ENCODE measurements at places on chromosomes 3 and 15.

- no peak for DNase-seq
These were observed 107.9 kb upstream of the DLG1 start for GRCh38 chr3:197406266-197406665.

- DNase-seq: no peak
These were observed 662.9 kb upstream of the TBL1XR1 start for GRCh38 chr3:177860184-177860583.

DNA sequence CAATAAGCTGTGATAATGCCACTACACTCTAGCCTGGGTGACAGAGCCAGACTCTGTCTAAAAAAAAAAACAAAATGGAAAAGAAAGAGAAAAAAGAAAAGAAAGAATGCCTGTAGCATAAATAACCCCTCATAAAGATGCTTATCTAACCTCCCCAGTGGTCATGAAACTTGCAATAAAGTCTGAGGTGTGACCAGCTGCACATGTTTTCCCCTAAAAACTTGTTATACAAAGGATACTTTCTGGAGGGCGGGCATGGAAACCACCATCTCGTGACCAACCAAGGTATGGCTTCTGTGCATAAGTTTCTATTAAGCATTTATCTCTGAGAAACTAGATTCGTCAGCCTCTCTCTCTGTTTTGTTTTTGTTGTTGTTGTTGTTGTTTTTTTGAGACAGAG lies 21.8 kb downstream of the CCDC32 start:
- no peak for DNase-seq

DNA sequence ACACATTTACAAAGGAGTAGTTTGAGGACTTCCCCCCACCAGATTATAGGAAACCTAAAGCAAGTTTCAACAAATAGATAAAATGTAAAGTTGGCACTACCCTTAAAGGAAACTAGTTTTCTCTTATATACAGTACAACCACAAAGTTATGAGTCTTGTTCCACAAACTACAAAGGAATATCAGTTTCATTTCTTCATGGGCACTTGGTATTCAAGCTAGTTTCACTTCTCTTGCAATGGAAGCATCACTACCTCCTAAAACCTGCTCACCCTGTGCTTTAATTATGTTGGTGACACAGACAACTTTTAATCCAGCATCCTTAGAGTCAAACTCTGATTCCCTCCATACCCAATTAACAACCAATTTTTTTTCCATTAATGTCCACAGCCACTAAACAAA lies 707.0 kb downstream of the ROBO2 start:
- DNase-seq: no peak

DNA sequence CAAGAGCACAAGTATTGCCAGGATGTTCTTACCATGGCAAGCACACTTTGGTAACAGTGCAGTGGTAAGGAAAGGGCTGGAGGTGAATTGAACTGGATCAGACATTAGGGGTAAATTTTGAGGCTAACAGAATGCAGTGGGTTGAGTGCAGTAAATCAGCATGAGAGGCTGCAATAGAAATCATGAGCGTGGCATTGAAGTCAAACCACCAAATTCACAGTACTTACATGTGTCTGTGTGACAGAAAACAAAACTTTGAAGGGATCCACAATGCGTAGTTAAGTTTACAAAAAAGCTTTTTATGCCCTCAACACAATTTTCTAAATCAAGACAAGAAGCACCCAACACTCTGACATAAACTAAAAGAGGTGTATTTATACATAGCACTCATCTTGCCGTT lies 428.0 kb upstream of the ARHGEF26 start:
- DNase-seq: no peak

DNA sequence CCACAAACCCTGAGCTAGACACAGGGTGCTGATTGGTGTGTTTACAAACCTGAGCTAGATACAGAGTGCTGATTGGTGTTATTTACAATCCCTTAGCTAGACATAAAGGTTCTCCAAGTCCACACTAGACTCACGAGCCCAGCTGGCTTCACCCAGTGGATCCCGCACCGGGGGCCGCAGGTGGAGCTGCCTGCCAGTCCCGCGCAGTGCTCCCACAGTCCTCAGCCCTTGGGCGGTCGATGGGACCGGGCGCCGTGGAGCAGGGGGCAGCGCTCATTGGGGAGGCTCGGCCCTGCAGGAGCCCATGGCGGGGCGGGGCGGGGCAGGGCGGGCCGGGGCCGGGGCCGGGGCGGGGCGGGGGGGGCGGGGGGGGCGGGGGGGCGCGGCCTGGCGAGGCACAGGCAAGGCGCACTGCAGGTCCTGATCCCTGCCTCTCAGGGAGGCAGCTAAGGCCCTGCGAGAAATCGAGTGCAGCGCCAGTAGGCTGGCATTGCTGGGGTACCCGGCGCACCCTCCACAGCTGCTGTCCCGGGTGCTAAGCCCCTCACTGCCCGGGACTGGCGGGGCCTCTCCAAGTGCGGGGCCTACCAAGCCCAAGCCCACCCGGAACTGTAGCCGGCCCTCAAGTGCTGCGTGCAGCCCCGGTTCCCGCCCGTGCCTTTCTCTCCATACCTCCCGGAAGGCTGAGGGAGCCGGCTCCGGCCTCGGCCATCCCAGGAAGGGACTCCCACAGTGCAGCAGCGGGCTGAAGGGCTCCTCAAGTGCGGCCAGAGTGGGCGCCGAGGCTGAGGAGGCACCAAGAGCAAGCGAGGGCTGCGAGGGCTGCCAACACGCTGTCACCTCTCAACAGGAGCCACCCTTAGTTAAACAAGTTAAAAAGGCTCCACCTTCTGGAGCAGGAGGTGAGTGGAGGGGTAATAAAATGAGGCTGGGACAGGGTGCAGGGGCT lies 9.8 kb upstream of the TMEM40 start:
- no peak for DNase-seq

DNA sequence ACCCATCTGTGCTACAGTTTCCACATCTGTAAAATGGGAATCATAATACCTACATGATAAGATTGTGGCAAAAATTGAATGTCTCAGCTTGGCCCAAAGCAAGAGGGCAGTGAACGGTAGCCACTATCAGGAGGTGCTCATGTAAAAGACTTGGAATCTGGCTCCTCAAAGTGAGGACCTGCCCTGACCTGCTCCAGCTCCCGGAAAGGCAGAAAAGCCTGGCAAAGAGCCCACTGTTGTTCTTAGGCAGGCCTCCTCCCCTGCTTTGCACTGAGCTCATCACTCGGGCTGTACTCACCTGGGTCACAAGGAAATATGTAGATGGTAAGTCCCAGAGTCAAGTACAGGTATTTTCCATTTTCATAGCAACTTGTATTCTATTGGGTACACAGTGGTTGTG lies 250.7 kb upstream of the TBL1XR1 start:
- DNase-seq: no peak

GRCh38 chr3:40152482-40153133 lies 156.9 kb upstream of the EIF1B start:
- DNase-seq: no peak

- DNase-seq: no peak
These were observed 152.1 kb upstream of the ALCAM start for GRCh38 chr3:105214590-105214989.

- DNase-seq: no peak
These were observed 55.3 kb upstream of the CD47 start for GRCh38 chr3:108146139-108146538.

DNA sequence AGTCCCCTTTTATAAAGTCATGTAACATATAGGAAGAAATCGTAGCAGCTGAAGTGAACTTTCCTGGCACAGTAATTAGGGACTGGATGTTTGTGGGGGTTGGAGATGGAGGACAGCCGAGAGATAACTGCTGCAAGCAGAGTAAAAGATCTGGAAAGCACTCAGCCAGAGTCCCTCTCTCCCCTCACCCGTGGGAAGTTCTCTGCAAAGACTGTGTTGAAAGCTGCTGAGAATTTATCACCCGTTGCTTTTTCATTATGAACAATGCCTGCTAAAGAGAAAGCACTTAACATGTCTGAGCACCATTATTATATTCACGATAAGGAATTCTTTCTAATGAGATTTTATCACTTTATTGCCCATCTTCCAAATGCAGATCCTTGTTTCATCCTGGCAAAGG lies 248.8 kb downstream of the SHOX2 start:
- peak; percentile 50 for DNase-seq

GRCh38 chr3:81886081-81886480 lies 124.6 kb upstream of the GBE1 start:
- DNase-seq: peak; percentile 56

DNA sequence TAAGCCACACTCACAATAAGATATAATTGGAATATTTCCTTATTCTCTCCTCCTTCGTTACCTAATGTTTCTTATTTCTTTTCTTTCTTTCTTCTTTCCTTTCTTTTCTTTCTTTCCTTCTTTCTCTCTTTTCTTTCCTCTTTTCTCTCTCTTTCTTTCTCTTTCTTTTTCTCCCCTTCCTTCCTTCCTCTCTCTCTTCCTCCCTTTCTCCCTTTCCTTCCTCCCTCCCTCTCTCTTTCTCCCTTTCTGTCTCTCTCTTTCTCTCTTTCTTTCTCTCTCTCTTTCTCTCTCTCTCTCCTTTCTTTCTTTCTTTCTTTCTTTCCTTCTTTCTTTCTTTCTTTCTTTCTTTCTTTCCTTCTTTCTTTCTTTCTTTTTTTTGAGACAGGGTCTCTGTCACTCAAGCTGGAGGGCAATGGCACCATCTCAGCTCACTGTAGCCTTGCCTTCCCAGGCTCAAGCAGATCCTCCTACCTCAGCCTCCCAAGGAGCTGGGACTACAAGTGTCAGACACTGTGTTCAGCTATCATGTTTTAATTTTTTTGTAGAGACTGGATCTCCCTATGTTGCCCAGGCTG lies 19.3 kb upstream of the PIAS1 start:
- no peak for DNase-seq

- DNase-seq: no peak
These were observed 189.2 kb downstream of the DTWD1 start for GRCh38 chr15:49809894-49810609.

GRCh38 chr3:38647217-38647970 lies 2.1 kb downstream of the SCN5A start:
- DNase-seq: no peak

DNA sequence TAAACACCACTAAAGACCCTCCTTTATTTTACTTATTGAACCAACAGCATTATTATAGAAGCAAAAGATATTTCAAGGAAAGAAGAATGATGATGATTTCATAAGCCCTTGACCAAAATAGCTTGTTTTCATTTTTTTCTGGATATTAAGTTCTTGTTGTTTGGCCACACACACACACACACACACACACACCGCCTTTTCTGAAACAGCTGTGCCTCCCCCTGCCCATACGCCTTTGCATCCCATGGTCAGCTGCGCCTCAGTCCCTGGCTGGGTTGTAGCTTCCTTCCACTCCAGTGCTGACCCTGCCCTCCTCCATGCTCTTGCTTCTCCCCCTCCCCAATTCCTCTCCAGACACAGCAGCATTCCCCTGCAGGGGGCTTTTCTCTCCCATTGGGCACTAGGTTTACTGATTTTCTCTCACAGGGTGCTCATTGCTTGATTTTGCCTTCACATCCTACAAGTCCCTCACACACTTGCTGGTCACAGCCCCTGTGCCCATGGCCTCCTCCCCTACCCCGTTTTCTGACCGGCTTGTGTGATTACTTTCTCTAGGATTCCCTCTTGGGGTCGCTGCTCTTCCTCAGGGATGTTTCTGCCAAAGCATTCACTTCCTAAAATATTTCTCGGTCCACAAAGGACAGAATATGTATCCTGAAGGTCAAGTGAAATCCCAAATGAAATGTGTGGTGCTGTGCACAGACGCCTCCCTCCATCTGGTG lies 18.4 kb downstream of the MESP1 start:
- no peak for DNase-seq

- no peak for DNase-seq
These were observed 15.2 kb downstream of the TRAIP start for GRCh38 chr3:49841126-49841696.

- no peak for DNase-seq
These were observed 15.5 kb downstream of the TOP2B start for GRCh38 chr3:25648925-25649830.

- DNase-seq: no peak
These were observed 8.0 kb upstream of the CCDC33 start for GRCh38 chr15:74227968-74228722.

GRCh38 chr3:15120986-15121385 lies 22.0 kb upstream of the RBSN start:
- DNase-seq: no peak

GRCh38 chr3:69178082-69178481 lies 55.7 kb upstream of the LMOD3 start:
- no peak for DNase-seq

DNA sequence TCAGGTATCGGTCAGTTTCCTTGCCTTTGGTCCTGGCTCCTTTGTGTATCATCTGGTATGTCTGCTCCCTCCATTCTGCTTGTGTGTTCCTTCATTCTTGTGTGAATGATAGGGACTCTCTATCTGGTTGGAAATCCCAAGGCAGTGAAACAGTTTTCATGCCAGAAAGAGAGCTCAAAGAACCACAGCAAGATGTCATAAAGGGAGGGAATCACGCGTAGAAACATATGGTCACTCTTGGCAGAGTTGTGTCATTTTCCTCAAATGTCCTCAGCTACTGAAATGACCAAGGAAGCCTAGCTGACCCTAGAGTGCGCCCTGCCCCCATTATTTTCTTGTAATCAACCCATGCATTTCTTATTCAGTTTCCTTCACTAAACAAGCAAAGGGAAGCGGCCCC lies 48.0 kb downstream of the RASGRP1 start:
- DNase-seq: no peak

GRCh38 chr3:181056136-181056732 lies 66.7 kb upstream of the DNAJC19 start:
- no peak for DNase-seq

- no peak for DNase-seq
These were observed 2.0 kb downstream of the MESP1 start for GRCh38 chr15:89749054-89749453.

DNA sequence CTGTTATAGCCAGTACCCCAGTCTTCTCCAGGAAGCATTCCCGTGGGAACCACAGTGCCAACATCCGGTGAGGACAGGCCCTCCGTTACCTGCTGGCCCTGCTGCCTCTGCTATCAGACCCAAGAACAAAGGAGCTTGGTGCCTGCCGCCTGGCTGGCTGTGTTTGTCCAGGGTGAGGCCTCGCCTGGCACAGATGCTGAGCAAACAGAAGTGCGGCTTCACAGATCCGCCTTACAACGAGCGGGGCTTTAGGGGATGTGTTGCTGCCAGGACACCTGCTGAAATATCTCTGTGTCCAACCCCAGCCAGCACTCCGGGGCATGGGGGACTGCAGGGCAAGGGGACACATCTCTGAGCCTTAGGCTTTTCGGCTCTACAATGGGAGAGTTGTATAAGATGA lies 2.2 kb upstream of the EPHB3 start:
- no peak for DNase-seq

Measured in fibroblast of skin of abdomen (primary cell).